ENCODE measurements at places on chromosomes 7 and 10. TPM values are rescaled to one million over a fixed set of nuclear protein-coding genes. Genes with fewer than 3 reads are reported as not detected.

The SPOCK2 gene
- total RNA-seq: 47.7 TPM

The STAG3 gene
- total RNA-seq: 2.4 TPM

The CPVL gene
- total RNA-seq: 22.1 TPM

The OR9A4 gene
- total RNA-seq: 0.31 TPM

The MYPN gene
- total RNA-seq: 0.22 TPM

The XRCC2 gene
- total RNA-seq: 12.2 TPM

The DKK1 gene
- 2.5 TPM for total RNA-seq

The GARIN1A gene
- total RNA-seq: 7.4 TPM

The IFIT2 gene
- not detected for total RNA-seq

The POLR2J2 gene
- total RNA-seq: 8.6 TPM

The FKBP9 gene
- total RNA-seq: 86.4 TPM

The UFSP1 gene
- 3.5 TPM for total RNA-seq

The HTRA1 gene
- total RNA-seq: 3.5 TPM

The ENTPD1 gene
- total RNA-seq: not detected

The TFAM gene
- total RNA-seq: 60.7 TPM

The NEUROD6 gene
- not detected for total RNA-seq

The MALRD1 gene
- total RNA-seq: 1.2 TPM

The KMT2C gene
- 75.9 TPM for total RNA-seq

The GPR15LG gene
- total RNA-seq: not detected

The CHST3 gene
- 12.9 TPM for total RNA-seq

The GNG11 gene
- not detected for total RNA-seq

The BHLHA15 gene
- total RNA-seq: 0.57 TPM
